Type B pancreatic cell (in vitro differentiated cells): ENCODE measurements at places on chromosomes 5 and 9. TPM values are rescaled to one million over a fixed set of nuclear protein-coding genes. Genes with fewer than 3 reads are reported as not detected.
A peak's percentile ranks its signal among the peaks of the same experiment; 100 is the strongest.

The LRRC26 gene
- 0.77 and 1.4 TPM in 2 replicates for total RNA-seq

The RAB24 gene
- total RNA-seq: 42.6 and 46.2 TPM in 2 replicates

The TTC16 gene
- total RNA-seq: 0.10 TPM in 1 of 2 replicates, not detected in the other

The EXOC3 gene
- total RNA-seq: 62.9 and 64.6 TPM in 2 replicates

GRCh38 chr5:110165366-110165765, 475.6 kb downstream of the MAN2A1 start:
- H3K4me1 ChIP-seq: peaks cover 12% of the 10 kb centered on the region
- no peaks in the 10 kb centered on the region for H3K27me3 ChIP-seq
- H3K27ac ChIP-seq: no peak overlapping the region
- no peaks in the 10 kb centered on the region for H3K36me3 ChIP-seq
- H3K4me3 ChIP-seq: no peak overlapping the region
- DNase-seq: no peak

DNA sequence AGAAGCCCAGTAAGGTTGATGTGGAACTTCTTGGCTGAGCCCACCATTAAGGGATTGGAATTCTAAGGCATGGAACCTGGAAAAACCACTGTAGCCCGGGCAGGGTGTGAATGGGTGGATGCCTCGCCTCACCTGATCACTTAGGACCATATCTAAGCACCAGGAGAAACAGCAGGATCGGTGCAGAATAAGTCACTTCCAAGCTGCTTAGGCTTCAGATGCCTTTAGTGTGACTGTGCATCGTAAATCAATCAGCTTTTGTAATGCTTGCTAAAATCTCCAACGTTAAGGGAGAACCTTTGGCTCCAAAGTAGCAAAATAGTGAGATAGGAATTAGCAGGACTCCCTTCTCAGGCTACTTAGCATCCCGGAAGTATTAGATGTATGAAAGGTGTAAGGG, 103.9 kb upstream of the MEGF10 start:
- no peaks in the 10 kb centered on the region for H3K36me3 ChIP-seq
- H3K27me3 ChIP-seq: peaks cover 2% of the 10 kb centered on the region
- DNase-seq: no peak
- no peak overlapping the region for H3K4me3 ChIP-seq

GRCh38 chr5:6877986-6878828, 165.0 kb downstream of the TENT4A start:
- no peak overlapping the region for H3K27ac ChIP-seq
- no peaks in the 10 kb centered on the region for H3K36me3 ChIP-seq
- peaks cover 5% of the 10 kb centered on the region for H3K4me1 ChIP-seq

GRCh38 chr9:94212091-94212490, 47.0 kb upstream of the ZNF169 start:
- H3K4me3 ChIP-seq: no peak overlapping the region
- no peak for DNase-seq
- H3K36me3 ChIP-seq: no peaks in the 10 kb centered on the region
- peaks cover 4% of the 10 kb centered on the region for H3K27me3 ChIP-seq

DNA sequence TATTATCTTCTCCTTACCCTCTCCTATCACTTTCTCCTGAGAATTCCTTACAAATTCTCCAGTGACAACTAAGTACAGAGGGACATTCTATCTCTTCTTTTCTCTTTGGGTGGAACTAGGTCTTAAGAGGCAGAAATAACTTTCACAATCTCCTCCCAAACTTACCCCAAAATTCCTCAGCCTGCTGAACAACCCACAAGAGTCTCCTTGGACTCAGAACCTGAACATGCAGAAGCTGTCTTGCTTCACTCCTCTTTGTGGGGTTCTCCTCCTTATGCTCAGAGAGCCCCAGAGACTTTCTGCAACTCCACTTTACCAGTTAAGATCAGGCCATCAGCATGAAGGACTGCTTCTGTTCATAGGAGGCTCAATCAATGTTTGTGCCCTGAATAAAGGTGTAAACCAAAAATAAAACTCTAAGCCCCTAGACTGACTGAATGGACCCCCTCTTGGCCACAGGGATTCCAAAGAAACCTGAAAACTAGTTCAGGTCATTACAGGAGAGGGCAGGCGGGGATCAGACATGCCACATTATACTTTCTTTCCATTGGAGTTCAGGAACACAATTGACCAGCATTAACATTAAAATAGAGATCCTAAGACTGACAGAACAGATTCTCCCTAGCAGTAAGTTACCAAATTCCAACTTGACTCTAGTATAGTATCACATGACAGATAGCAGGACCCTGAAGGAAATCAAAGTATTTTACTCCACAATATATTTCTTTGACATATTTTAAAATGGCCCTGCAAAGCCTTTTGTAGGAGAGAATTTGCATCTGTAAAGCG, 179.7 kb upstream of the FBXL17 start:
- H3K4me1 ChIP-seq: no peaks in the 10 kb centered on the region
- H3K36me3 ChIP-seq: no peaks in the 10 kb centered on the region
- H3K27ac ChIP-seq: no peak overlapping the region
- H3K4me3 ChIP-seq: no peak overlapping the region

- H3K27me3 ChIP-seq: peaks cover 15% of the 10 kb centered on the region
- no peak overlapping the region for H3K27ac ChIP-seq
- H3K36me3 ChIP-seq: peaks cover 1% of the 10 kb centered on the region
- peaks cover 26% of the 10 kb centered on the region for H3K4me1 ChIP-seq
- no peak overlapping the region for H3K4me3 ChIP-seq
Measured at GRCh38 chr5:158812408-158812807, 287.3 kb downstream of the EBF1 start.

DNA sequence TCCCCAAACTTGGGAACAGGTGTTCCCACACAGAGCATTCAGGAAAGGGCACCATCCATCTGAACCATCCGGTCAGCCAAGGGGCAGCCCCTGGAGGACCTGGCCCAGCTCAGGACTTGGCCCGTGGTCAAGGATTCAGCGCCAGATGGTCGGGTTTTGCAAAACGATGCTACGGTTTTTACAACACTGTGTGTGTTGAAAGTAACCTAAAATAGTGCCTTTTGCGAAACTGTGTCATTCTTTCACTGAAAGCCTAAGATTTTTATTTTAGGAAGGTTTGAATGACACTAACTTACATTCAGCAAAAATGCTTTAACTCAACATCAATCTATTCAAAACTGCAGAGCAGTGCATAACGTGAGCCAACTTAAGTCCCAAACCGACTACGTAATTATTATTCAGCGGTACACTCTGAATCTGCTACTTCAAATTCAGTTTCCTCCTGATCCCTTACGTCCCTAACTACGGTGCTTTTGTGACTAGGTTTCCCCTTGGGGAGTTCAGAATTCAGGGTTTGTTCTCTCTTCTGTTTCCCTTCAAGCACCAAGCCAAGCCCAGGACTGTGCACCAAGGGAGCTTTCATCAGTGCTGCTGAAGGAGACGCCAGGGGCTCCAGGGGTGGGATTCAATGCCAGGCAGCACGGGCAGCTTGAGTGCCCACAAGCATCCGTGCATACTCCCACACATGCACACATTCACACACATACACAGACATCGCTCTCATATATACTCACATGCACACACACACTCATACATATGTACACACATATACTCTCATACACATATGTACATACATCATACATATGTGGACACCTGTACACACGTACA, 25.8 kb downstream of the LPCAT1 start:
- H3K36me3 ChIP-seq: peaks cover 8% of the 10 kb centered on the region
- peaks cover 10% of the 10 kb centered on the region for H3K4me1 ChIP-seq
- H3K27me3 ChIP-seq: no peaks in the 10 kb centered on the region
- DNase-seq: no peak
- H3K4me3 ChIP-seq: no peak overlapping the region

DNA sequence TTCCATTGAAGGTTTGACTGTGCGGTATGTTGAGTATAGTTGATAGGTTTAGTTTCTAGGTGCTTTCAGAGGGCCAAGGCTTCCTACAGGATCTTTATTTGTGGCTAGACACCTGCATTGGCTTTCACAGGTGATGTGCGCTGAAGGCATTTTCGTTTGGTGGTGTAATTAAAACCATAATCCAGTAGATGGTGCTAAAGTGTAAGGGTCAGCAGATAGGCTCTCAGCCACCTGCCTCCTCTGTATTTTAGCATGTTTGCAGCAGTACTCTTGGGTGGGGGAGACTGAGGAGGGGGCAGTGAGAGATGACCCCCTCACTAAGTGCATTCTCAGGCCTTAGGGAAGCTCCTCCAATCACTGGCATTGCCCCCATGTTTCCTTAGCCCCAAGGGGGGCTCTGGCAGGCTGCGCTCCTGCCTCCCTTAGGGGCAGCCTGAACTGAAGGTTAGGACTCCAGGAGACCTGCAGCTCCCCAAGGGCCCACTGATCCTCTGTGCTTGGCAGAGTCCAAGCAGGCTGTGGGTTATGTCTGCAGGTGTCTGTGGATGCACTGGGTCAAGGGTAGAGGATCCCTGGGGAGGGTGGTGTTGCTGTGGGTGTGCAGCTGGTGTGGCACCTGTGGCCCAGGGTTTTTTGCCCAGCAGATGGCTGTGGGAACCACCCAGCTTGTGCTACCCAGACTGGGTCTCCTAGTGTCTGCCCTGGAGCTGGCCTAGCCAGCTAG, 23.4 kb downstream of the CDK20 start:
- H3K27me3 ChIP-seq: no peaks in the 10 kb centered on the region
- no peaks in the 10 kb centered on the region for H3K4me1 ChIP-seq
- no peak overlapping the region for H3K27ac ChIP-seq
- no peaks in the 10 kb centered on the region for H3K36me3 ChIP-seq

DNA sequence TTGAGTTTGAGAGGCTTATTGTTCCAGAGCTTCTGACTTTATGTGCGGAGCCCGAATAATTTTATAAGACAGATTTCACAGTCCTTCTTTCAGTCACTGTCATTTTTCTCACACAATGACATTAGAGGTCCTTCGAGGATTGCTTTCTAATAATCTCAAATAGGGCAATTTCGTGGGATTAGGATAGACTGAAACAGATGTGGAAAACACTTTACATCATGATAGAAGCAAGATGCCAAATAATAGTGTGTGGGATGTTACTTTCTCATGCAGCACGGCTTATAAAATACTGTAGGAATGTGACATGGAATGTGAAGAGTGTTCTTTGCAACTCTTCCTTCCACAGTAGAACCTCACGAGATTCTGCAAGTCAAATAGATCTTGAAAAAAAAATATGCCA, 451.3 kb downstream of the SEMA5A start:
- no peak for DNase-seq
- no peak overlapping the region for H3K27ac ChIP-seq
- H3K36me3 ChIP-seq: peaks cover 18% of the 10 kb centered on the region

- H3K4me3 ChIP-seq: peak overlapping the region; percentile 97
- DNase-seq: no peak
- H3K27me3 ChIP-seq: peaks cover 3% of the 10 kb centered on the region
- peaks cover 11% of the 10 kb centered on the region for H3K36me3 ChIP-seq
- H3K4me1 ChIP-seq: peaks cover 64% of the 10 kb centered on the region
Measured at GRCh38 chr5:68288707-68289134, 73.2 kb downstream of the PIK3R1 start.

DNA sequence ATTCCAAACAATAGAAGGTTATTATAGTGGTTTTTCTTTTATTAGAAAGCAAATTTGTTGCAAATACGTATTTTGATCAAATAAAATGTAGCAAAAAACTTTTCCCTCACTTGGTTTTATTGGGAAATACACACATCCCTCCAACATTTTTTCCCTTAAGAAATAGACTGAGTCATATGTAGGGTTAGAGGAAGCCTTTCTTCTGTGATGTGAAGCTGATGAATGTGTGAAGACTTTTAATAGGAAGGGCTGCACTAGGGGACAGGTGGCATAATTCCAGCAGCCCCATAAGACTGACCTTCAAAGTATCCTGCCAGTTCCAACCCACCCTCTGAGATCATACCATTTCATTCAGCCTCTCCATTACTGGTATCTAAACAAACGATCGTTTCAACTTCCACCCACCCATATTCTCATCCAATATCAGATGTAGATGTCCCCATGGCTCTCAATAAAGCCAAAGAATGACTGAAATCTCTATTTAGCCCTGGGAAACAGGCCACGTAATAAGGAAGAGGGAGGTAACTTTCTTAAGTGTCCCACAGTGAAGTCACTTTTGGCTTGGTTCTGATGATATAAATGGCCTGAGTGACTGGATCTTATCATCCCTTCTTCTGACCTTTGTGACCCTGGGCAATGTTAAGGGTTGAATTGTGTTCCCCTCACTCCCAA, 64.7 kb upstream of the LPAR1 start:
- H3K36me3 ChIP-seq: no peaks in the 10 kb centered on the region
- DNase-seq: no peak
- peaks cover 22% of the 10 kb centered on the region for H3K4me1 ChIP-seq
- H3K27me3 ChIP-seq: peaks cover 12% of the 10 kb centered on the region

GRCh38 chr5:41925555-41925951, 472 bp downstream of the FBXO4 start:
- peaks cover 9% of the 10 kb centered on the region for H3K4me1 ChIP-seq
- peaks cover 13% of the 10 kb centered on the region for H3K36me3 ChIP-seq
- peak overlapping the region; percentile 67 for H3K27ac ChIP-seq
- H3K27me3 ChIP-seq: no peaks in the 10 kb centered on the region
- DNase-seq: no peak
- H3K4me3 ChIP-seq: peak overlapping the region; percentile 91

GRCh38 chr5:79772651-79773050, 83.0 kb downstream of the CMYA5 start:
- no peak overlapping the region for H3K4me3 ChIP-seq
- no peaks in the 10 kb centered on the region for H3K36me3 ChIP-seq
- no peak for DNase-seq
- no peak overlapping the region for H3K27ac ChIP-seq
- H3K27me3 ChIP-seq: no peaks in the 10 kb centered on the region

DNA sequence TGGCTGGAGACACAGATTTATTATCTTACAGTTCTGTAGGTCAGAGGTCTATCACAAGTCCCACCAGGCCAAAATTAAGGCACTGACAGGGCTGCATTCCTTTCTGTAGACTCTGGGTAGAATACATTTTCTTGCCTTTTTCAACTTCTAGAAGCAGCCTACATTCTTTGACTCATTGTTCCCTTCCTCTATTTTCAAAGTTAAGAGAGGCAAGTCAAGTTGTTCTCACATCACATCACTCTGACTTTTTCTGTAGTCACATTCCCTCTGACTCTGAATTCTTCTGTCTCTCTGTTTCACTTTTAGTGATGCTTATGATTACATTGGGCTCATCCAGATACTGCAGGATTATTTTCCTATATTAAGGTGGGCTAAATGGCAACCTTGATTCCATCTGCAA, 119.0 kb downstream of the MELK start:
- H3K27ac ChIP-seq: no peak overlapping the region
- H3K4me1 ChIP-seq: no peaks in the 10 kb centered on the region
- no peaks in the 10 kb centered on the region for H3K36me3 ChIP-seq
- DNase-seq: no peak
- H3K27me3 ChIP-seq: peaks cover 7% of the 10 kb centered on the region

DNA sequence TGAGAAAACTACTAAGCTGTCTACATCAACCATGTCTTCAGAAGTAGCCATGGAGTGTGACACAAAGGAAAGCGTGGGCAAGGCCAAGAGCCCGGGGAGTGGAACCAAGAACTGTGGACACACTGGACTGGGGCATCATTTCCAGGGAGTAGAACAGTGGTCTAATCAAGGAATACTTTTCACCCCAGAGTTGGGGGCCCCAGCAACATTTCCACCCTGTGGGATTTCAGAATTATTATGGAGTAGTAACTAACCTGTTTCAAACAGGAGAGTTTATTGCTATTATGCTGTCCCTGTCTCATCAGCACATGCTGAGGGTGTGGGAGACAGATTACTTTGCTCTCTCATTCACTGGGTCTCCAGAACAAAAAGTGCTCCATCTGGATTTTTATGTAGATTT, 58.0 kb upstream of the FSTL4 start:
- DNase-seq: no peak
- H3K27ac ChIP-seq: no peak overlapping the region
- H3K4me1 ChIP-seq: peaks cover 8% of the 10 kb centered on the region
- H3K4me3 ChIP-seq: no peak overlapping the region

GRCh38 chr5:65037831-65038815, 269.4 kb downstream of the CWC27 start:
- H3K27me3 ChIP-seq: peaks cover 3% of the 10 kb centered on the region
- peak overlapping the region; percentile 6 for H3K27ac ChIP-seq
- DNase-seq: no peak
- H3K36me3 ChIP-seq: no peaks in the 10 kb centered on the region
- peak overlapping the region; percentile 35 for H3K4me3 ChIP-seq
